ENCODE measurements at places on chromosomes 11 and 22.

DNA sequence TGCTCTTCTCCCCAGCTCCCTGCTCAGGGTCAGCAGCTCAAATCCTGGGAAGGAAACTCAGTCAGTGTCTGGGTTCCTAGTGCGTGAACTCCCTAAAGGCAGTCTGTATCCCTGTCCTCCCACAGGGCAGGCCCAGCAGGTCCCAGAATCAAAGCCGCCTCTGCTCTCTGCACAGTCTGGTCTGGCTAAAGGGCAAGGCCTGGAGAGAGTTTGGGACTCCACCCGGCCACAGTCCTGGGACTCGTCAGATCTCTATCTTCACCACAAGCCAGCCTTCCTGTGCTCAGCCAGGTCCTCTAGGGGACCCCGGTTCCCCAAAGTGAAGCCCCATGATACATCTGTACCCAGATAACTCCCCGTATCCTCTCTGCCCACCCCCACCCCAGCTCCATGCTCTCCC, 56.2 kb upstream of the CSNK2A3 start:
- DNase-seq: no peak

DNA sequence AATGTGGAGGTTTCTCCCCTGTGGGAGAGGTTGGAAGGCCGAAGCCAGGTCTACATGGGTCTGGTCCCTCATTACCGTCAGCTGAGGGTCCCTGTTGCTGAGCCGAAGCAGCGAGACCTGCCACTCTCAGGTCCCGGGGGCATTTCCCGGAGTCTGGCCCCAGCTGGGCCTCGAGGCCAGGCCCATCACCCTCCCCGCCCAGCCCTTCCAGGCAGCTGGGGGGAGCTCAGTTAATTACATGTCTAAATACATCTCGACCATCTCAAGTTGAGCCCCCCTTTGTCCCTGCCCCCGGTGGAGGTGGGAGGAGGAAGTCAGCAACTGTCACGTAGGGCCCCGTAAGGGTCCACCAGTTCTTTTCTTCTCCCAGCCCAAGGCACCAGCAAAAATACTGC, 3.6 kb downstream of the CDKN1C start:
- DNase-seq: no peak

DNA sequence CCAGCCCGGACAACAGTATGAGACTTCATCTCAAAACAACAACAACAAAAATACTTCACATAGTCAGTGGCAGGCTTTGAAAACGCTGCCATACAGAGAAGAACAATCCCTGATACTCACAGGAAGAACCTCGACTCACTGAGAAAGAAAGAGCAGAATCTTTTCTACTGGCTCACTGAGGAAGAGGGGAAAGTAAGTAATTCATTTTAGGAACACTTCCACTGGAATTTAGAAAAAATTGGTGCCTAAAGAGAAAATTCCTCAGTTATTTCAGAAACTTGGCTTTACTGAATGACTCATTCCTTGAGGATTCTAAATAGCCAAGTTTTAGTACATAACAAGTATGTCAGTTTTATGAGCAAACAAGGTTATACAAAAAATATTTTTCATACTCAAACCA, 12.3 kb downstream of the NARS2 start:
- DNase-seq: no peak

DNA sequence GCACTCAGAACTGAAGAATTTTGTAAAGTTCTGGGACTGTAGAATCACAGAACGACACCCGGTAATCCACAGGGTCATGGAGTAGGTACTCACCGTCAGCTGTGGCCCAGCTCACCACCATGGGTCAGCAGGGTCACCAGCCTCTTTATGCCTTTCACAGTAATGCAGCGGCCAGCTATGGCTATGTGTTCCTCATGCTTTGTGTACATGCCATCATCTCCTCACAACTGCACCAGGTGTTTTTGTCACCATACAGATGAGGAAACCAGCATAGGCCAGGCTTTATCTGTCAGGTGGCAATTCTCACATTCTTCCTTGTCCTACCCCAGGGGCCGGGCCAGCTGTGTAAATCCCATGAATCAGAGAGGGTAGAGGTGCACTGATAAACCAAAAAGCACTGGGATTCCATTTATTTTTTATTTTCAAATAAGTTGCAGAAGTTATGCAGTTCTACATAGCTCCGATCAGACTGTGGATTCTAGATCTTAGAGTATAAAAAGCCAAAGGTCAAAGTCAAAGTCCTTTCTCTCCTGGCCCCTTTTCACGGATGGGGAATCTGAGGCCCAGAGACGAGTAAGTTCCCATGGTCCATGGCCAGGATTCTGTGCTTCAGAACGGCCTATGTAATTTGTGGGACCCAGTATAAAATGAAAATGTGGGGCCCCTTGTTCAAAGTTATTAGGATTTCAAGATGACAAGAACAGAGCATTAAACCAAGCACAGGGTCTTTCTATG, 17.5 kb downstream of the TSKU start:
- no peak for DNase-seq

- no peak for DNase-seq
Measured at GRCh38 chr22:16789860-16790493, 35.2 kb downstream of the XKR3 start.

GRCh38 chr22:28620244-28620922, 59.3 kb downstream of the TTC28 start:
- no peak for DNase-seq
